ENCODE measurements at places on chromosomes 7 and 10.

- no peak for DNase-seq
Observed at GRCh38 chr10:63627881-63628296, 106.7 kb downstream of the REEP3 start.

- no peak for DNase-seq
Observed at GRCh38 chr10:22736134-22736533, 21.8 kb upstream of the PIP4K2A start.

- DNase-seq = no peak
Observed at GRCh38 chr10:14276210-14276609, 54.5 kb downstream of the FRMD4A start.

DNA sequence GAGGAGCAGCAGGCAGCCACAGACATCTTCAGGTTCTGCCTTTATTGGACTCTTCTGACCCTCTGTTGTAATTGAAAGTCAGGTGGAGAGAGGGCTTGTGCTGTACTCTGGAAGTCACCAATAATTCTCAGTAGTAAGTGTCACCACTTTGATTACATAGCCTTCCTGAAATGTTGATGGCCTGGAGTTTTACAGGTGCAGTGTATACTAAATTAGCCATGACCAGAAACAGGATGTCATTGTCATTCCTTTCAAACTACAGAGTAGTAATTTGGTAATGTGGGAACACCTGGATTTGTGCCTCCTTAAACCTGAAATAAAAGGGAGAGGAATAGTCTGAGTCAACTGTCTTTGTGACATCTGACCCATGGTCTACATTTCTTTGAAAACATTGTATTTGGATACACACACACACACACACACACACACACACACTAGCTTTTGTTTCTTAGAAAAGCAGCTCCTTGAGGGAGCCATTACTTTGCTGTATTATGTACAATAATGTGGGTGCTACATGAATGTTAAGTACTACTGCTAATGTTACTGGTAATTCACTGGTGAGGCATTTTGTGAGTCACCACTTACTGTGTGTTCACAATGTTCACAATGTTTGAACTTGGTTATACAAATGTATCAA lies 19.6 kb downstream of the ARL4A start:
- no peak for DNase-seq

DNA sequence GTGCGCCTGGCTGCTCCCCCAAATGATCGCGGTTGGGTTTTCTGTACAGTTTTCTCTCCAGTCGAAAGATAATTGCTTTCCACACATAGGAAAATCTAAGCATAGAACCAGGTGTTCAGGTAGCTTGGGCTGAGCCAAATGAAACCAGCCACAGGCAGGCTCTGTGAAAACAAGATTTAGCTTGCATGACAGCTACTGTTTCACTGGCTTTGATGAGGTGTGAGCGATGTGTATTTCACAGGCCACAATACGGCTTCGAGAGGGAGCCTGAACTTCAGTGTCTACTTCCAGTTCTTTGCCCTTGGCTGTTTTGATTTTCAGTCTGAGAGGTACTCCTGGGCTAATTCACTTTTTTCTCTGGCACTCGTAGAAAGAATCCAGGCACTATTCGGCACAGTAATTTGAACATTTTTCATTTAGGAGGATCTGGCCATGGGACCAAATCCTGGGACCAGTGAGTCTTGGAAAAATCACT lies 110.5 kb downstream of the JCAD start:
- DNase-seq = no peak

- no peak for DNase-seq
Observed at GRCh38 chr10:73979809-73980433, 18.0 kb upstream of the VCL start.

DNA sequence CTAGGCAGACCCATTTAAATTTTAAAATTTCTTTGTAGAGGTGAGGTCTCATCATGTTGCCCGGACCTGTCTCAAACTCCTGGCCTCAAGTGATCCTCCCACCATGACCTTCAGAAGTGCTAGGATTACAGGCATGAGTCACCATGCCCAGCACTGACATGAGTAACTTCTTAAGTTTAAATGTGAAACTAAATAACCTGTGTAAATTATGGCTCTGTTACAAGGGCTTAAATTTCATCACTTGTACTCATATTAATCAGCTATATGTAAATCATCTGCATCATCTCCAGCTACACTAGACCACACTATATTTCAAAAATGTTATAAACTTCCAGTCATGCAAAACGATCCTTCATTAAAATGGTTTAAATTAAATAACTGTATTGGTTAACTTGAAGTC lies 56.1 kb downstream of the ATAD1 start:
- no peak for DNase-seq

GRCh38 chr10:3110782-3111620 lies 43.7 kb downstream of the PFKP start:
- no peak for DNase-seq

- no peak for DNase-seq
Observed at GRCh38 chr7:11294965-11295364, 321.3 kb downstream of the PHF14 start.

GRCh38 chr7:31094271-31094670 lies 42.2 kb downstream of the ADCYAP1R1 start:
- DNase-seq = no peak

DNA sequence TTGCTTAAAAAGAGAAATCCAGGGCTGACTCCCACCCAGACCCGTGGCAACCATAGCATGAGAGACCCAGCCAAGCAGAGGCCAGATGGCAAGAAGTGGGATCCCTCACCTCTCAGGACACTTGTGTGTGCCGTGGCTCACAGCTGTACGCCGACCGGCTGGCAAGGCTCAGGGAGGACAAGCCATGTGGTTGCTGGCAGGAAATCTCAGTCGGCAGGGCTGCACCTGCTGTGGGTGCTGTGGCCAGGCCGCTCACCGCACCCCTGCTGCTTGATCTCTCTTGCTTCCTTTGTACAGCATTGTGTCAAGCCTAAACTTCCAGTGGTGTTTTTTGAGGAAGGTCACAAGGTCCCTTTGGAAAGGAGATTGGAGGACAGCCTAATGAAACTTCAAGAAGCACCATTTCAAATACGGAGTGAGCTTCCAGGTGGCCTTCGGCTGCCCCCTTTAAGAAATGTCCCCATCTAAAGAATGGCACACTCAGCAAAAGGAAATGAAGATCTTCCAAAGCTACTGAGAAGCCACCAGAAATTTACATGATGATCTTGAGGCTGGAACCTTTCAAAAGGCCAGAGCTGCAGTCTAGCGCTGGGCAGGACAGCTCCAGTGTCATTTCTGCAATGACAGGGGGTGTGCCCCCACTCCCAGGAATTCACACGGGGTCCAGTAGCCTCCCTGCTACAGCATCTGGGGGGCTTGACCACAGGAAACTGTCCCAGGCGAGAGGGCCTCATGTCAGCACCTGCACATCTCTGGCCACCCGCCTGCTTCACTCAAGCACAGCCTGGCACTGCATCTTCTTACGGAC lies 409.0 kb upstream of the MGMT start:
- DNase-seq = no peak

DNA sequence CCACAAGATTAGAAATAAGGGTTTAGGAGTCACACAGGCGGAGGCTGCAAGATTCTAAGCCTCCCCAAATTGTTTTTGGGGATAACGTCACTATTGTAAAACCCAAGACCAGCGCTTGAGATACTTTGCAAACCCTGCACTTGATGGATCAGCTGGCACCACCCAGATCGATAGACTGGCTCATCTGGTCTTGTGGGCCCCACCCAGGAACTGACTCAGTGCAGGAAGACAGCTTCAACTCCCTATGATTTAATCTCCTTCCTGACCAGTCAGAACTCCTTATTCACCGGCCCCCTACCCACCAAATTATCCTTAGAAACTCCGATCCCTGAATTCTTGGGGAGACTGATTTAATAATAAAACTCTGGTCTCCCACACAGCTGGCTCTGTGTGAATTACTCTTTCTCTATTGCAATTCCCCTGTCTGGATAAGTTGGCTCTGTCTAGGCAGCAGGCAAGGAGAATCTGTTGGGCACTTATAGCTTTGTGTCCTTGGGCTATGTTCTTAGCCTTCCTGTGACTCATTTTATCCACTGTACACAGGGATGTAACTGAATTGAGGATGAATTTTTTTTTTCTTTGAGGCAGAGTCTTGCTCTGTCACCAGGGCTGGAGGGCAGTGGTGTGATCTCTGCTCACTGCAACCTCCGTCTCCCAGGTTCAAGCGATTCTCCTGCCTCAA lies 64.4 kb upstream of the CARD11 start:
- no peak for DNase-seq

DNA sequence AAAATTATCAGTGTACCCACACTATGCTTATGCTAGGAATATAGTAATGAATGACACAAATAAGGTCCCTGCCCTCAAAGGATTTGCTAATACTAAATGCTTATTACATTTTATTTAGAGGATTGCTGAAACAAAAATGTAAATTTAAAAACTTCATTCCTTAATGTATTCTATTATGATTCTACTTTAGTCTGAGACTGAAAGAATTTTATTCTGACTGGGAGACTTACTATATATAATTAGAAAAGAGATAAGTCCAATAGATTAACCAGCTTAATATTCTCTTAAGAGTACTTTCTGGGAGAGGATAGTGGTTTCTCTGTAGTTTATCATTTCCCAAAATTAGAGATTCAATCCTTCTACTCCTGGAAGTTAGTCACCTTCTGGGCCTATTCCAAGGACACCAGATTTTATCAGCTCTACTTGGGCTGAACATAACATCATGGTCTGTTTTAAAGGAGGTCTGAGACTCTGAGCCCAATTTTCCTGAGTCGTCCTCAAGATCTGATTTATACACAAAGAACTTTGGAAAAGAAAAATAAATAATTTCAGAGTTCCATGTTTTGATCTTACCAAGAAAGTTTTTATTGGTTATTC lies 41.1 kb downstream of the ASZ1 start:
- DNase-seq = no peak

DNA sequence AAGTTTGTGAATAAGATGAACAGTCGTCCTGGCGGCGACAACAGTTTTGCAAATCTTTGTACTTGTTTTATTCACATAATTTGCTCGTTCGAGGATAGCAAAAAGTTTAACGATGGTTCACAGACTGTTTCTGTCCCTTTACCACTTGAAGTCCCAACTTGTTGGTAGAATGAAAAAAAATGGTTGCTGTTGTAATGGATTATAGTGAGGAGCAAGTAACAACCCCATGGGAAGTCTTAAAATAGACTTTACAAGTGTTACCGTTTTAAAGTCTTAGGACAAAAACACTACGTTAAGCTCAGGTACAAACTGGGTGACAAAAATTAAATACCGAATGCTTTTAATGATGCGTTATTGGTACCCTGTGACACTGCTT lies 589 bp downstream of the LSM8 start:
- no peak for DNase-seq

DNA sequence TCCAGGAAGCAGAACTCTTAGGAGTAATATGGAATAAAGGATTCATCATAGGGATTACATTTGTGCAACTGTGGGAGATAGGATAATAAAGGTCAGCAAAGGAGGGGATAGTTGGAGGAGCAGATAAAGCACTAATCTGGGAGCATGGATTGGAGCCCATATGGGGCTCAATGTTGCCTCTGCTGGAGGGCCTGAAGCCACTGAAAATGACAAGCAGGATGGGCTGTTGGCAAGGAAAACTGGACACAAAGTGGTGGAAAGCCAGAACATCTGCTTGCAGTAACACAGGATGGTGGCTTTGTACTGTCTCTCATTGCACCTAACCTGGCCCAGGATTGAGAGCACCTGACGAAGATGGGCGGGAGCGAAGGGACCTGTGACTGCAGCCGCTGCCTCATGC lies 15.0 kb upstream of the COMMD3 start:
- no peak for DNase-seq

- no peak for DNase-seq
Observed at GRCh38 chr7:135644729-135645128, 17.6 kb upstream of the STMP1 start.

DNA sequence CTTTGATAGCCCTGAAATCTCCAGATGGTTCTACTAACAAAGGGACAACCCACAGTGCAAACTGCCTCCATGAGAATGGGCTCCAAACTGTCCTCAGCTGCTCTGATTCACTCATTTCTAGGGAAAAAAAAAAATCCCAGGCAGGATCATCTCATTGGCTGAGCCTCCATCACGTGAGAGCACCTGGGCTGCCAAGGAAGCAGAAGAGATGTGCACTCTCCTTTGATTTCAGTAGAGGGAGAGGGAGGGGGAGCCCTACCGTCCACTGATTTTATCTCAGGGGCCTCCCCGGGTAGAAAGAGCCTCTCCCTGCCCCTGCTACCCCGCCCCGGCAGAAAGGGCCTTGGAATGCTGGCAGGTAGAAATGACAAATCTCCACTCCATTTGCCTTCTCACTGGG lies 725.4 kb downstream of the PHTF2 start:
- DNase-seq = no peak

DNA sequence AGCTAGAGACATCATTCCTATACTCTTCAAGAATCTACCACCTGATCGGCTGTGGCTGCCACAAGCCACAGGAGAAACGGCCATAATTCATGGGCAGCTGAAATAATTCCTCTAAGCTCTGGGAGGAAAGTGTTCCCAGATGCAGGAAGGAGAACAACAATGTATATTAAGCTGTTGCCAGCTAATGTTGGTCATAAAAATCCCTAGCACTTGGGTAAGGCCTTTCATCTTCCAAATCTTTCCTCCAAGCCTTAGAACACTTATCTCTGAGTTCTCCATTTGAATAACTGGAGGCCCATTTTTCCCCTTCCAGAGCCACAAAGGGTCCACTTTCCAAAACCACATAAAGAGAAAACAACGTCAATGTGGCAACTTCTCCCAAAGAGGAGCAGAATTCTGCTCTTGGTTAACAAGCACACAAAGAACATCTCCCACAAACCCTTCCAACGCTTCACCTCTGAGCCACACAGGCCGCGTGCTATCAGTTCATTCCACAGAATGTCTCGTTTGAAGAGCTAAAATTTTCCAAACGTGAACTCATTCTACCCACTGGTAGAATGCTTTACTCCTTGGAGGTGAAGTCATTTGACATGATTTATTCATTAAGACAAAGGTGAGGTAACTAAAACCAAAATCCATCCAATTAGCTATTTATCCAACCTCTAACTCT lies 11.2 kb downstream of the KCNMA1 start:
- DNase-seq = no peak

DNA sequence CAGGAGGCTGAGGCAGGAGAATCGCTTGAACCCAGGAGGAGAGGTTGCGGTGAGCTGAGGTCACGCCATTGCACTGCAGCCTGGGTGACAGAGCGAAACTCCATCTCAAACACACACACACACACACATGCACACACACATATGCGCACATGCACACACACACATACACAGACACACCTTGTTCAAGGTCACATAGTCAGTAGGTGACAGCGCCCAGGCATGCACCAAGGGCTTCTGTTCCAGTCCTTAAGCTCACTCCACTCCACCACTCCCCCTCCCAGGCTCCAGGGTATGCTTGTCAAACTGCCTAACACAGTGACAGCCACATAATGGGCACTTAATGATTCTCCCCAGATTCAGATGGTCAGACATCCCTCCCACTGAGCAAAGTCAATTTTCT lies 37.0 kb downstream of the KCNMA1 start:
- DNase-seq = no peak

DNA sequence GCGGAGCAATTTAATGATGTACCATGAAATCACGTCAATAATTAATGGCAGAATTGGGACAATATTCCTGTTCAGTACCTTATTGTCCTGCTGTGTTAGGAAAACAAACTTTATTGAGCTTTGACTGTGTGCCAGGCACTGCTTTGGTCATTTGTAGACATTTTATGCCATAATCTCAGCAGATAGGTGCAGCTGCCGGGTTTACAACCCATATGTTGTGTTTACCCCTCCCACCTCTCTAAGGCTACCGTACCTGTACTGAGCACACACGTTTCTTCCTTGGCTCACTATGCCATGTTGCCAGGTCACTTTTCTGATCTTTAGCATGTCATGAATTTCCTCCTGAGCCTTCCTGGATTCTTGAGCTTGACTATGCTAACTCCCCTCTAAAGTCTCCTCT lies 422.2 kb downstream of the PHTF2 start:
- DNase-seq = no peak

GRCh38 chr10:36023939-36024338 lies 381.8 kb upstream of the FZD8 start:
- DNase-seq = no peak
